ENCODE measurements at places on chromosomes 4 and X.

- DNase-seq, result no peak
Measured at GRCh38 chr4:76001700-76002099, 5.6 kb downstream of the CXCL9 start.

GRCh38 chrX:49710744-49711319, 15.0 kb upstream of the PAGE1 start:
- DNase-seq, result no peak

DNA sequence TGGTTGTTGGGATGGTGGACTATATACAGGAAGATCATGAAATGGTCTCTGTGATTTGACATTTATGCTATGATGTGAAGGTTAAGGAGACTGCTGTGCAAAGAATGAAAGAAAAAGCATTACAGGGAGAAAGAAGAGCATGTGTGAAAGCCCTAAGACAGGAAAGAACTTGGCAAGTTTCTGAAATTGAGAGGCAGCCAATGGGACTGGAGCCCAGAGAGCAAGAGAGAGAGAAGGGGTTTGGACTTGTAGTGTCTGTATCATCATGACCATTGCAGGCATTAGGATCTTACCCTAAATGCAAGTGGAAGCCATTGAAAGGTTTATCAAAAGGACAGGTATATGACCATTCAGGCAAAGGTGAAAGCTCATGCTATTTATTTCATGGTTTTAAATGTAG, 147.1 kb downstream of the NAA11 start:
- DNase-seq, result no peak

DNA sequence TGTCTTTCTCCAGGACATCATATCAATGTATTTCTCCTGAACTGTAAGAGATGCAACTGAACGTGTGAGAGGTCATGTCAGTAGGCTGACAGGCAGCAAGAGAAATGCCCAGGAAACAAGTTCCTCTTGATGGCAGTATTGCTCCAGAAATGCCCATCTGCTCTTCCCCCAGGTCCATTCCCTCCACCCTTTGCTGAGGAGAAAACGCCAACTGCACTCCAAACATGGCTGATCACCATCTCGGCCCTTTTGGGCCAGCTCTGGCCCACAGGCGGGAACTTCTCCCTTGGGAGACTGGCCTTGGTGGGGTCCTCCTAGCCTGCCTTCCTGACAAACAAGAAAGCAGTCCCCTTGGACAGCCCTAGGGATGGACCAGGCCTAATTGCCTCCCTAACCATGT, 276.5 kb upstream of the AGTR2 start:
- no peak for DNase-seq

DNA sequence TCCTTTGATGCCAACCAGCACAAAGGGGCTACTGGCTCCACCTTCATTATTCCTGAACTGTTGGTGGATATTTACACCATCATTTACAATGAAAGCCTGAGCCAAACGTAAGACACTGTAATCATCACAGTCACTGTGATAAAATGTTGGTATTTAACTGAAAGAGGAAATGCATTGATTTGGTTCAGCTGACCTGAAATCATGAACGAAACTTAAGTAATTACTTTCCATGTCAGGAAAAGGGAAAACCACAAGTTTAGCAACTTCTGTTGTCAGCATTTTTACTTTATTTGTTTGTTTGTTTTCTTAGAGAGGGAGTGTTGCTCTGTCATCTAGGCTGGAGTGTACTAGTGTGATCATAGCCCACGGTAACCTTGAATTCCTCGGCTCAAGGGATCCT, 247.8 kb upstream of the FAM47A start:
- no peak for DNase-seq

DNA sequence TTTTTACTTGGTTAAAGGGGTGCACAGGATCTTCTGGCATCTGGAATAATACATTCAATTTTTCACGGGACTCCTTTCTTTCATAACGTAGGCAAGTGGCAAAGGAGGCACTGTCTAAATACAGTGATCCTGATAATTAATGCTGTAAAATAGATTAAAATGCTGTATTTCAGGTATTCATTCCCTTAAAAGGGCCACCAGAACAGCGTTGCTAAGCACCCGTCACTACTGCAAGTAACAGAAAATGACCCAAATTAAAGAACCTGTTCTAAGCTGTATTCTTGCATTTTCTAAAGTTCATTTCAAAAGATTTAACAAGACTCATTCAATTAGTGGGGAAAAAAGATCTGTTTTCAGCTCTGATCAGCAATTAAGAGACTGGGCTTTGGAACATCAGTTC, 208.2 kb downstream of the TENM3 start:
- no peak for DNase-seq

GRCh38 chr4:70712150-70712549, 9.6 kb upstream of the RUFY3 start:
- DNase-seq, result no peak

- no peak for DNase-seq
Measured at GRCh38 chrX:11296051-11296450, 2.8 kb downstream of the AMELX start.

DNA sequence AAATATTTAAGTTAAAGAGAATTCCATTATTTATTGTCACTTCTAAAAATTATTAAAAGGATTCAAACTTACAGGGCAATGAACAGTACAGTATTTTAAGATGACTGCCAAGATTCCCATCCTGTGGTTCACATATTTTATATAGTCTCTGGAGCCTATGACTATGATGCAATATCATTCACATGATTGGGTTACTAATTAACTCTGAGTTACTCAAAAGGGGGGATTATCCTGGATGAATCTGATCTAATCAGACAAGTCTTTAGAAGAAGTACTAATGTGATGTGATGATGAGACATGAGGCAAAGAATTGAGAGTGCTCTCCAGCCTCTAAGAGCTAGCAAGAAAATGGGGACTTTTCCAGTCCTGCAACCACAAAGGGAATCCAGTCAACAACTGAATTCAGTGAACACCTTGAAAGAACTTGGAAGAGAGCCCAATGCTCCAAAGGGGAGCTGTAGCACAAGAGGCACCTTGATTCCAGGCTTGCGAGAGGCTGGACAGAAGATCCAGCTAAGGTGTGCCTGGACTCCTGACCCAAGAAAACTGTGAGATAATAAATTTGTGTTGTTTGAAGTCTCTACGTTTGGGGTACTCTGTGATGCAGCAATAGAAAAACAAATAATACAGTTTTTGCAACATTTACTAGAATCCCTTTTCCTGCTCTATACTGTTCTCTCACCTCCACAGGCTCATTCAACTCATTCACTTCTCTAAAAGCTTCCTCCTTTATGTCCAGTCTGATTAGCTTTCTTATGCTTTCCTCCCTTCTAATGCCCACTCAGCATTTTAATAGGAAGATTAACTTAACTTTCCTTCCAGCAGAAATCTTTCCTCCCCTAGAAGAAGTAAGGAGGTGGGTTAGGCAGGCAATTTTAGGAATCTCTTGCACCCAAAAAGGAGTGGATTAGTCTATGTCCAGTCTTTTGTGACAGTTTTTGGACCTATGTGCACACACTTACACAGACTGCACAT, 133.8 kb upstream of the LCORL start:
- no peak for DNase-seq

GRCh38 chr4:10619220-10619619, 65.3 kb downstream of the CLNK start:
- peak; percentile 54 for DNase-seq

GRCh38 chrX:11209798-11210414, 83.3 kb upstream of the AMELX start:
- no peak for DNase-seq

DNA sequence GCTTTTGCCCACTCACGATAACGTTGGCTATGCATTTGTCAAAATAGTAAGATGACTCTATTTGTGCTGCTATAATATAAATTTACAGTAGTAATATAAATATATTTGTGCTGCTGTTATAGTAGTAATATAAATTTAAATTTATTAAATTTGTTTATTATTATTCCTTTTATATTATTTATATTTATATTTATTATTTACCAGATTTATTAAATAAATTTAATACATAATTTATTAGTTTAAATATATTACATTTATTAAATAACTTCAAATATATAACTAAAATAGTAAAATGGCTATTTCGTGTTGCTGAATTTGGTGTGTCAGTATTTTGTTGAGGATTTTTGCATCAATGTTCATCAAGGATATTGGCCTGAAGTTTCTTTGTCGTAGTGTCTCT, 246.5 kb upstream of the FGF16 start:
- no peak for DNase-seq

DNA sequence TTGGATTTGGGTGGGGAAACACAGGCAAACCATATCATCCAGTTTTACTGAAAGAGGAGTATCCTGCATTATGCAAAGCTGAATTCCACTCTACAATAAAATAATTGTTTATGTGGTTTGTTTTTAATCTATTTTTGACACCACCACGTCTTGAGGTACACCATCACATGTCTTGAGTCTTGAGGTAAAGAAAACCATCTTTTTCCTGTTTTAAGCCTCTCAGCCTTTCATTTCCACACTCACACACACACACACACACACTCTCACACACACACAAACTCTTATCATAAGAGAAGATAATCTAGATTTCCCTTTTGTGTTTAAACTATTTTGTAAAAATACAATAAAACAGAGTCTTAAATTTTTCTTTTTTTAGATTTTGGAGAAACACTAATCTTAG, 32.0 kb downstream of the SPIN3 start:
- no peak for DNase-seq

- no peak for DNase-seq
Measured at GRCh38 chrX:18702362-18703195, 4.9 kb upstream of the PPEF1 start.

DNA sequence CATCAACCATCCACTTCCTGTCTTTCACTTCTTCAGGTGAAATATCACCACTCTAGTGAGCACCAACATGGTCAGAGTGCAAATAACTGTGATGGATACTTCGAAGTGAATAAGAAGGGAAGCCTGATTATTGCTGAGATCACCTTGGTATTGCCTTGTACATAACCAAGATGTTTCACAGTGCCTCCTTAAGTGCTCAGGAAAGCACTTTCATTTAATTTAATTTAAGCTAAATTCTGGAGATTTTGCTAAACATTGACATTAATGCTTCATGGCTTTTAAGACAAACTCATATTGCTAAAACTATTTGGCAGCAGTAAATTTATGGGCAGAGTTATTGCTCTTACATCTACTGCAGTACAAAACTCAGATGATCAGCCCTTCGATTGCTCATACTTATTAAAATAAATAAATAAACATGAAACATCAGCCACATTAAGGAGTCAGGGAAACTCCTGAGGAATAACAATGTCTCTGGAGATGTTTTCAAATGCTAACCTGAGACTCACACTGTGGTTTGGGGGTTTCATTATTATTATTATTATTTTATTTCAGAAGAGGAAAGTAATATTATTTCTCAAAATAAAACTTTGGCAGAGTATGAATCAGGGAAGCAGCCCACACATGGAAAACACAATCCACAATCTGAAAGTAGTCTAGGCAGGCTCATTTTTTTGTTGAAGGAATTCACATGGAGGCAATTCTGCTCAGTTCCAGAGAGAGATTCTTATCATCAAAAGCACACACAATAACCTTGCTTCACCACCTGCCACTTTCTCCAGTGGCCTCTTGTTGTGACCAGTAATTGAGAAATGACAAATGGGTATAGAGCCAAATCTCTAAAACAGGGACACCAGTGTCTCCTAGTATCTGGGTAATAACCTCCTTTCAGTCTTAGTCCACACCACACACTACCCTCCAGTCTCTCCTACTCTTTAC, 344.2 kb downstream of the MAPK10 start:
- DNase-seq, result no peak

- no peak for DNase-seq
Measured at GRCh38 chr4:62627671-62628070, 1427.5 kb downstream of the ADGRL3 start.

DNA sequence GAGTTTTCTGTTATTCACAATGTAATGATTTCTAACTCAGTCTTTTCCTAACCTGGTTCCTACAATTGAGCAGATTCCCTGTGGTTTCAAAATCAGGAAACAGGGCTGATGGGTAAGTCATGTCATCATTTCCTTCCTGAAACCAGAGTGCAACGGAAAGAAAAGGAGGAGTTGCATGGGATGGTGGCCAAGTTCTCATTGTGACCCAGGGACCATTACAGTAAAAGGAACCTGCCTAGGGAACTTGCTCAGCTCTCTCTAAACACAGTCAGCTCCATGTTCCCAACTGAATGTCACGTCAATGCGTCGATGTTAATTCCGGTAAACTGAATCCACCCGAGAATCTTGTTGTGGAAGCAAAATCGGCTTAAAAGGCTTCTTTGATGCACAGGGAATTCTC, 51.2 kb downstream of the LGI2 start:
- DNase-seq, result no peak

DNA sequence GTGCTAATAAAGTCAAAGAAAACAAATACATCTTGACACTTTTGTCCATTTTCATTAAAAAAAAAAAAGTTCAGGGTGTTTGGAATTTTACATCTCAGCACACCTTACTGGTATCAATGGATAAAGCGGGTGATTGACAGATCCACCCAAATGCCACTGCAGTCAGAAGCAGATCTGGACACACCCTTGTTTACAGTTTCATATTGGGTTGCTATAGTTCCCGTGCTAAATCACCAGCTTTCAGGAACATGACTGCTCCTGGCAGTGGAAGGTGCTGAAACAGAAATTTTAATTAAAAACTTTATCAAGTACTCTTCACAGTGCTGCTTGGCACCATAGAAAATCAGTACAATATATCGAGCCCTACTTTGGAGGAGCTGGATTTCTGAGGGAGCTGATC, 116.3 kb downstream of the STOX2 start:
- no peak for DNase-seq

DNA sequence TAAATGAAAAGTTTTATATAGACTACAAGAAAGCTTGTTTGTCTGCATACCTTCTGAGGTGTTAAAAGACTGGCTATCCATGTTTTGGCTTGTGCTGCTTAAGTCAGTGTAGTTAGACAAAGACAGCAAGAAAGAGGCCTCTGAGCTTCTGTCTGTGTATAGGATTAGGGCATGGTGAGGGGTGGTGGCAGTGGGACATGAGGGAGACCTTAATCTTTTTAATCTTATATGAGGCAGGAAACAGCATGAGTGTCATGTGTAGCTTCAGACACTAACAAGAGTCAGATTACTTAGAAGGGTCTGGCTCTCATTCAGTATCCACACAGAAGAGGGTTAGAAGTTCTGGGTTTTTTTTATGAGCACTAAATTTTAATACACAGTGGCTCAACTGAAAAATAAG, 213.3 kb downstream of the GABRG1 start:
- DNase-seq, result no peak

DNA sequence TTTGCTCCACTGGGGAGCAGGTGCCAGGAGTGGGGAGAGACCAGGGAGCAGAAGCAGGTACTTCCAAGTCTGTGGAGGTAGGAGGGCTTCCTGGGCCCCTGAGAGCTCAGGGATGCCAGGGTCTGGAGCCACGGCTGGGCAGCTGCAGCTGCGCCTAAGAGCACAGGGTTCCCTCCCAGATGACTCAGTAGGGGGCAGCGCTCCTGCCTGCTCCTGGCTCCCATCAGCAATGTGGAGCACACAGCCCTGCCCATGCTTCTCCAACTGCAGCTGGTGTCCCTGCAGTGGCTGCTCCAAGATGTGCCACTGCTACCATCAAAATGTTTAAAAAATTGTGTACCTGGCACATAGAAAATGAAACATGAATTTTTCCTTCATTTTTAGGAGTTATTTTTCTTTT, 1028.2 kb downstream of the PCDH7 start:
- DNase-seq, result no peak

- no peak for DNase-seq
Measured at GRCh38 chr4:1544861-1545281, 138.6 kb upstream of the NKX1-1 start.

GRCh38 chrX:13965531-13965930, 64.2 kb downstream of the GEMIN8 start:
- DNase-seq, result no peak

Data from right renal pelvis (tissue), 4 donors.